Caki2 (cell line): ENCODE measurements at places on chromosomes 5 and 9. TPM values are rescaled to one million over a fixed set of nuclear protein-coding genes. Genes with fewer than 3 reads are reported as not detected.

GRCh38 chr9:31916591-31917241 lies 467.7 kb upstream of the ACO1 start:
- no peak for DNase-seq

- no peak for DNase-seq
Observed at GRCh38 chr9:135804581-135805421, 102.5 kb downstream of the CAMSAP1 start.

DNA sequence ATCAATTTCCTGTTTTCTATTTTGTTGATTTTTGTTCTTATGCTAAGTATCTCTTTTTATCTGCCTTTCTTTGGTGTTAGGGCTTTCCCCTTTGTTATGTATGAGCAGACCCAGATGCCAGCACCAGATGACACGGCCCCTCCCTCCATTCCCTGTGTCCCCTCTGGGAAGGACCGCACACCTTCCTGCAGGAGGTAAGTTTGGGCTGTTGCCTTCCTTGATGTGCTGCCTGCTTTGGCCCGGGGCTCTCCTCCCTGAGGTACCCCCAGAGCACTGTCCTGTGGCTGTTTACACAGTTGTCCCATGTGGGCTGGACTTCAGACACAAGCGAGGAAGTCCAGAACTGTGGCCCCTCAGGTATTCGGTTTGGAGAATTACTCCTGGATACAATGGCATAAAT lies 343.8 kb upstream of the IRX1 start:
- DNase-seq = no peak

DNA sequence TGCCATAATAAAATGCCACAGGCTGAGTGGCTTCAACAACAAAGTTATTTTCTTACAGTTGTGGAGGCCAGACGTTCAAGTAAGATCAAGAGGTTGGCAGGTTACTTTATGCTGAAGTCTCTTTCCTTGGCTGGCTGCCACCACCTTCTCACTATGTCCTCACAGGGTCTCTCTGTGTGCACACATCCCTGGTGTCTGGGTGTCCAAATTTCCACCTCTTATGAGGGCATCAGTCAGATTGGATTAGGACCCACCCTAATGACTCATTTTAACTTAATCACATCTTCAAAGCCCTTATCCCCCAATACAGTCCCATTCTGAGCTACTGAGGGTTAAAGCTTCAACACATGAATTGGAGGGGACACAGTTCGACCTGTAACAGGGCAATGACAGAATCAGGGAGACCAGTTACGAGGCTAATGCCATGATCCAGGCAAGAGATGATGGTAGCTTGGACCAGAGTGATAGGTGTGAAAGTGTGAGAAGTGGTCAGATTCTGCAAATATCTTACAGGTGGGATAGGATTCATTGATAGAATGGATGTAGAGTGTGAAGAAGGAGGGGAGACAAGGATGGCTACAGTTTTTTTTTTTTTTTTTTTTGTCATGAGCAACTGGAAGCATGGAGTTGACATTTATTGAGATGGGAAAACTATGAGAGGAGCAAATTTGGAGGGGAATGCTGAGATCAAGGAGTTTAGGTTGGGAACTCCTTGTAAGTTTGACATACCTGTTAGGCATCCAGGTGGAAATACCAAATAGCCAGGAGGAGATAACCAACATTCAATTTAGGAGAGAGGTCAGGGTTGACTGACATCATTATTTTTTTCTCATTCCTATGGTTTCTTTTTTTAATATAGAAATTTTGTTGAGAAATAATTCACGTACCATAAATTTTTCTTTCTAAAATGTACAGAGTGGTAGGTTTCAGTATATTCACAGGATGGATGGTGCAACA lies 39.6 kb upstream of the FGF1 start:
- no peak for DNase-seq

DNA sequence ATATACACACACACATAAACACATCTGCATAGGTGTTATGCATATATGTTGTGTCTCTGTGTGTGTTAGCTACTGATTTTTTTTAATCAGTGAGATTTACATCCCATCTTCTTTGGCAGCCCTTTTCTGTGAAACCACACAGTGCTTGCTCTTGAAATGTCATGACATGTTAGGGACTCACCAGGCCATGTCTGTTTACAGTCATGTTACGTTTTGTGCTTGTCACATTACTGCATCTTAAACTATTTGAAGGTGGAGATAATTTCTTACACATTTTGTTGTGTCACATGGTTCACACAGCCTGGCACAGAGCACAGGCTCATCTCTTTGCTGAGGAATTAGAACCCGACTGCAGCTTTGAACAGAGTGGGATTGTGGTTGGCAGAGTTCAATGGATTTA lies 364.4 kb upstream of the RIOK2 start:
- no peak for DNase-seq

The SH2D3C gene
- not detected in 2 replicates for total RNA-seq

The TNFSF8 gene
- not detected in 2 replicates for total RNA-seq

The FOXD4L6 gene
- total RNA-seq = not detected in 2 replicates
